ENCODE measurements at places on chromosomes 13 and 19.

GRCh38 chr13:21240586-21240985 is 64.1 kb downstream of the MRPL57 start:
- DNase-seq = peak; percentile 55

GRCh38 chr13:79226250-79226649 is 179.8 kb downstream of the RBM26 start:
- DNase-seq = no peak

DNA sequence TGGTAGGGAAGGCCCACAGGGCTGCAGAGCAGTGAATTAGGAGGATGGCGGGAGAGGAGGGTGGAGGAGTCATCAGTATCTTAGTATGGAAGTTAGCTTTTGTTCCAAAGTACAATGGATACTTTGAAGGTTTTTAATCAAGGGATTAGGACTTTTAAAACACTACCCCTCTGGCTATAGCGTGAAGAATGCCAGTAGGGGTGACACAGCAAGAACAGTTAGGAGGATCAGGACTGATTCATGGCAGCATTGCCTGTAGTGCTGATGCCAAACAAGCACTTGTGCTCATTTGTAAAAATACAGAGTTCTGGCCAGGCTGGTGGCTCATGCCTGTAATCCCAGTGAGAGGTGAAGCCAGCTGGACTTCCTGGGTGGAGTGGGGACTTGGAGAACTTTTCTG is 46.2 kb downstream of the SKA3 start:
- DNase-seq = no peak

- DNase-seq = no peak
Measured at GRCh38 chr13:95298169-95298965, 2.9 kb downstream of the ABCC4 start.

GRCh38 chr19:7933411-7933810 is 7.5 kb upstream of the CTXN1 start:
- DNase-seq = no peak

DNA sequence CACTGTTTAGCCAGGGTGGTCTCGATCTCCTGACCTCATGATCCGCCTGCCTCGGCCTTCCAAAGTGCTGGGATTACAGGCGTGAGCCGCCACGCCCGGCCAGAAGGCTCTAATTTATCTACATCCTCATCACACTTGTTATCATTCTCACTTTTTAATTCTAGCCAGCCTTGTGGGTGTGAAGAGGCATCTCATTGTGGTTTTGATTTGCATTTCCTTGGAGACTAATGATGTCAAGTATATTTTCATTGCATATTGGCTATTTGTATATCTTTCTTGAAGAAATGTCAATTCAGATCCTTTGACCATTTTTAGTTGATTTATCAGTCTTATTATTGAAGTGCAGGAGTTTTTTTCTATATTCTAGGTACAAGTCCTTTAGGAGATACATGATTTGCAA is 27.7 kb upstream of the HIF3A start:
- no peak for DNase-seq

GRCh38 chr13:80448725-80449124 is 107.8 kb upstream of the SPRY2 start:
- no peak for DNase-seq

DNA sequence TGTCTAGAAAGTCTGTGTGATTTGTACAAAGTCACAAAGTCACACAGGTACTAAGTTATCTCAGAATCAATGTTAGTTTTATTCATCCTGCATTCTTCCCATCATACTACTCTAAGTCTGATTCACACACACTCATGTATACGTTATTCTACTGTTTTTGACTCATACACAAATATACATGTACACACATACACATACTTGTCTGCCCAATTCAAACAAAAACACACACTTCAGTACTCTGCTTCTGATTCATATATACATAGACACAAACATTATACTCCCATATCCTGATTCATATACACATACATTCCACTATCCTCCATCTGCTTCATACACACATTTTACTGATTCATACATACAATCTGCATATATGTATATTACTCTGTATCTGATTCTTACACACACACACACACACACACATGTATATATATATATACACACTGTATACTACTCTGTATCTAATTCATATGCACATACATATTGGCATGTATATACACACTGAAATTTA is 69.3 kb downstream of the KLF12 start:
- DNase-seq = no peak

DNA sequence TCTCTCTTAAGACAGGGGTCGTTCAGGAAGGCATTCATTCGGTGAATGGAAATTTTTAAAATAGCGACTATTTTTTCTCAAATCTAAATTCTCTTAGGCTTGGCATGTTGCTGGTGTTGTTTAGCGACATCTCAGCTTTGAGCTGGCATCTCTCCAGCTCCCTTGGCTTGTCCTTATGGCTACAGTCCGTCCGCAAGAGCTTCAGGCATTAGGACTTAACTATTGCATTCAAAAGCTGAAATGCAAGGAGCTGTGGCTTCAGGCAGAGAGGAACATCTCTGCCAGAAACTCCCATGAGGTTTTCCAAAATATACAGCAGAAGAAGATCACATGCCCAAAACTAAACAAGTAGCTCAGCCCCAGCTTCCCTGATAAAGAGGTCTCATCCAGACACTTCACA is 578.5 kb downstream of the EFNB2 start:
- no peak for DNase-seq

DNA sequence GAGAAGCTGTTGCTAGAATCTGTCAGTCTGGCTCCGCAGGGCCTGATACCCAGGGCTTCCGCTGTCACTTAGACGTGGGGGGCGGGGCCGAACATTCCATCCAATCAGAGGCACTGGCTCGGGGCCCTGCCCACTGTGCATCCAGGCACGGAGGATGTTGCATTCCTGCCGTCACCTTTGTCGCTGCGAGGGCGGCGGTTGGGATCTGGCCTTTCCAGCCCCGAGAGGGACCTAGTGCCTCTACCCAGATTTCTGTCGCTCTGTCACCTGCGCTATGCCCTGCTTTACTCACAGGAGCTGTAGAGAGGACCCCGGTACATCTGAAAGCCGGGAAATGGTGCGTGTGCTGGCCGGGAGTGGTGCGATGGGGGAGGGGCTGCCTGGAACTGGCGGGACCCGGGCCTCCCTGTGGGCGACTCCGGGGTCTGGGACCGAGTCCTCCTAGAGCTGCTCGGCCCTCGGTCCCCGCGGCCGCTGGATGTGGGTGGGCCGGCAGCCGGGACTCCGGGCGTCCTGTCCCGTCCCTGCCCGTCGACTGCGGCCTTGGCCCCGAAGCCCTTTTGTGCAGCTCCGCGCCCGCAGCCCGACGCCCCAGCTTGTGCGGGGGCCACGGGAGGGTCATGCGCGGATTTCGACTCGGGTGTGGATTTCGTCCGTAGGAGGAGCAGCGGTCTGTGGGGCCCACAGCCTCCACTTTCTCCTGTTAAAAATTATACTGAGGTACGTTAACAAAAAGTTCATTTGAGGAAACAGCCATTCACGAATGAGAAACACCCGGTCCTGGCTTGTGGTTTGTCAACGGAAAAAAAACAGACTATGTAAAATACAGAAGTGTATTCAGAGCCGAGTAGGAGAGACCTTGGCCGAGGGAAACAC is at the start of gene ZNF439:
TSS of gene ZNF439 (plus strand) at position 133 of the 876 bp plus-strand sequence. CDS start at position 275, 142 bp downstream.
- peak; percentile 70 for DNase-seq

GRCh38 chr19:52007451-52007805 is 583 bp downstream of the ZNF615 start:
- no peak for DNase-seq

DNA sequence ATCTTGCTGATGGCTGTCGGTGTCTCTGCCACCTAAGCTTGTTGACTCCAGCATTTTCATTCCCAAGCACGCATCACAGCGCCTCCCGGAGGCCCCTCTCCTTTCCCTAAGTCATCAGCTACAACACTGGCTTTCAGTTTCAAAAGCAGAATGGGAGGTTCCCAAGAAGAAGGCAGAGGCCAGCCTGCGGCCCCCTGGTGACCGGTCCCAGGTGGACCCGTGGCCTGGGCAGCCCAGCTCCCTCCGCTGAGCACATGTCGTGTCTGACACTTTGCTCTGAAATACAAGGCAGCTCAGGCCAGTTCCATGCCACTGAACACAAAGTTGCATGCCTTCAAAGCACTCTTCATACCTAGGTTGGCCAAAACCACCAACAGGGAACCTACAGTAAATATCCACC is 8.5 kb downstream of the MLLT1 start:
- peak; percentile 31 for DNase-seq

DNA sequence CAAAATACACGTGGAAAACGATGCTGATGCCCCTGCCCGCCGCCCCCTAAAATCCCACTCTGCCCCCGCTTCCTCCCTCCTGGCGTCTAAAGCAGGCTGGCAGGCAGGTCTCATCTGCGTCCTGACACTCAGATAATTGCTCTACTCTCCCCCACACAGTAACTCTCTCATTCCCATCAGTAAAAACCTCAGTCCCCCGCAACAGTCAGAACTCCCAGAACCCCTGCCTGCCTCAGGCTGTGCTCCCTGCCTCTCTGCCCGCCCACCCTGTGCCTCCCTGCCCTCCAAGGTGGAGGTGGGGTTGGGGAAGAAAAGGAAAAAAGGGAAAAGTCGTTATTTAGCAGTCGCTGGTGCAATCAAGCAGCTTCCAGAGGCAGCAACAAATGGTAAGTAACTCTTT is 473.7 kb downstream of the EFNB2 start:
- DNase-seq = no peak

GRCh38 chr13:32967584-32968182 is 48.5 kb upstream of the KL start:
- no peak for DNase-seq

DNA sequence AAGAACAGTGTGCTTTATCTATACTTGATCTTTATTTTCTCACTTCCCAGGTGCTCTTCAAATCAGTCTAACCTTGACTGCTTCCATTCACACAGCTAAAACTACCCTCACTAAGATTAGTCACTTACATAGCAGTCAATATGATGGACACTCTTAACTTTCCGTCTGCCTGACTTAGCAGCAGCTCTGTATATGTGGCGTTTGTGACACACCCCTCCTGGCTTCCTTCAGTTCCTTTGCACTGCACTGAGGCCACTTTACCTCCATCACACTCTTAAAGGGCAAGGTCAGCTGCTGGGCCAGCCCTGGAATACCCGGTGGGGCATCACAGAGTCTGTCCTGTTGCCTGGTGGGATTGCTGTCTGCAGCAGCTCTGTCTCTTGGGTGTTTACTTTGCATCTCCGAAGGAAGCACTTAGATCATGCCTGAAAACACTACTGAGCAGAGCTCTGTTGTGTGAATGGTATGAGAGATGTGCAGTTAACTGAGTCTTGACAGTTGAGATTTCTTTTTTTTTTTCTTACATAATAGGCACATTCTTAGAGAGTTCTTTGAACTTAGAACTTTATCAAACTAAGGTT is 35.6 kb upstream of the IL17D start:
- DNase-seq = no peak

GRCh38 chr19:3590991-3591659 is 5.8 kb downstream of the GIPC3 start:
- no peak for DNase-seq

- no peak for DNase-seq
Measured at GRCh38 chr19:7860714-7861618, 13.2 kb downstream of the PRR36 start.

DNA sequence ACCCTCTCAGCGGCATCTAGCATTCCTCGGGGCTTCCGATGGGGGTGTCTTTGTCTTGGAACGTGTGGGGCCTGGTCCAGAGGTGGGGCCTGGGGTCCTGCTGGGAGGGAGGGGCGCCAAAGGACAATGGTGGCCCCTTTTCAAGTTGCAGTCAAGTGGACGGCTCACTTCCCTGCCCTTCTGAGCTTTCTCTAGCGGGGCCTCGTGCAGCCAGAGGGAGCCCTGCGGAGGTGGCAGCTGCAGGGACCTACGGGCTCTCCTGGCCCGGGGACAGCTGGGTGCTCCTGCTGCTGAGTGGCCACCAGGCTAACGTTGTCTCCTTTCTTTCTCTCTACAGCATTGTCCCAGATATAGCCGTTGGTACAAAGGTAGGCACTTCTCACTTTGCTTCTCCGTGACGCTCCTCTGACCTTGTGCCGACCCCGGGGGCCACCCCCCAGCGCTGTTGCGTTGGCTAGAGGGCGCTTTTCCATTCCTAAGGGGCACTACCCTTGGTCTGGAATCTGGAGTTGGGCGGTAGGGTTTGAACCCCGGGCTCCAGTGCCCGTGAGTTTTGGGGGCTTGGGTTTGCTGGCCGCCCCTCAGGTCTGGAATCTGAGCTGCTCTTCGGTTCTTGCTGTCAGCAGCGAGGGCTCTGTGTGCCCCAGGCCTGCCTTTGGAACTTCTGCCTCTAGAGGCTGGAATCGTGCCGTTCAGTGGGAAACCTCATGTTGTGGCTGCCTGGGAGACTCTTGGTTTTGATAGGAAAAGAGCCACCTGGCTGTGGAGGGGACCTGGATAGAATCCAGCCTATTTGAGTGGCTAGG is 2.0 kb downstream of the PTBP1 start:
- peak; percentile 47 for DNase-seq

DNA sequence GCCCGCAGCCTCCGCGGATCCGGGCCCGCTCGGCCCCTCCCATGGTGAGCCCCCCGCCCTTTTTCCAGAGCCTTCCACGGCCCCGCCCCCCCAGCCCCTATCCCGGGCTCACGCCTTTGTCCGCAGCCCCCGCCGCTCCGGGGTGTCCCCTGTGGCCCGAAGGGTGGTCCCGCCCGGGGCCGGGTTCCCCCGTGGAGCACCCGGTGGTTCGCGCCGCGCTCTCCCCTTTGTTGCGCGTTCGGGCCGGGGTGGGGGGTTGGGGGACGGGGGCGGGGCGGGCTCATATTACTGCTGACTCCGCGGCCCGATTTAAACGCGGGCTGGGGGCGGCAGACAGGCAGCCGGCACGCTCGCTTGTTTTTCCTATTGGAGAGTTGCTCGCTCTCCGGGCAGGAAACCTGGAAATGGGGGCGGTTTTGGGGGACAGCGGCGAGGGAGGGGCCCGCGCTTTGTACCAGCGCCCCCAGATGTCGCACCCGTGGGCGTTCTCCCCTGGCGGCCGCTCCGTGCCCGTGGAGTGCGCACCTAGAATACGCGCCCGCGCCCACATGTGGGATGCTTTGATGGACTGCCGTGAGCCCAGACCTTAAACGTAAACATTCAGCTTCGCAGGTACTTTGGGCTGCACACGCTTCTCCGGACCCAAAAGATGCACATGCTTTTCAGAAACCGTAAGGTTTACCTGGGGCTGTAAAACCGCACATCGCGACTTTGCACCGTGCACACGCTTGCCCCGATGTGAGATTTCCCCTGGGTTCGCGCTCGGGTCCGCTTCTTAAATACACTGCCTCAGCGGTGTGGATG is 699 bp downstream of the PTOV1 start:
- DNase-seq = no peak

DNA sequence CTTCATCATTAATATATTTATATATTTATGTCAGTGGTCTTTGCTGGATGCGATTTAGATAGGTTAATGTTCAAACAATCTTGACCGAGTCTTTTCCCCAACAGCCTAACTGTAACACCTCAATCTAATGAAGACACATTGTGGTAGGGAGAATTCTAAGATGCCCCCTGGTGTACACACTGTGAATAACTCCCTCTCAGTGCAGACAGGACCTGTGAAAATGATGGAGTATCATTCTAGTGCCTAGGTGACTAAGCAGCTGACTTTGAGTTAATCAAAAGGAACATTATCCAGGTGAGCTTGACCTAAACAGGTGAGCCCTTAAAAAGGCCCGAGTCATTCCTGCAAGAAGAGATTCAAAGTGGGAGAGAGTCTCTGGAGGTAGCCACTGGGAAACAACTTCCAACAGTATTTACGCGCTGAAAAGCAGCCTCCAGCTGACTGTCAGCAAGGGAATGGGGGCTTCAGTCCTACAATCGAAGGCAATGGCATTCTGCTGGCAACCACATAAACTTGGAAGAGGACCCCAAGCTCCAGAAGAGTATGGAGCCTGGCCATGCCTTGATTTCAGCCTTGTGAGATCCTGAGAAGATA is 28.0 kb upstream of the KBTBD7 start:
- peak; percentile 60 for DNase-seq

- no peak for DNase-seq
Measured at GRCh38 chr13:107964395-107964794, 250.9 kb downstream of the LIG4 start.
